ENCODE measurements at places on chromosomes 5 and 9.

- no peak for DNase-seq
These were observed 5.5 kb downstream of the ENG start for GRCh38 chr9:127848756-127849504.

- no peak for DNase-seq
These were observed 754 bp downstream of the DCAF12 start for GRCh38 chr9:34125681-34126206.

GRCh38 chr9:5876026-5876425, 14.7 kb upstream of the MLANA start:
- DNase-seq = no peak

GRCh38 chr5:68303754-68304420, 88.3 kb downstream of the PIK3R1 start:
- DNase-seq = no peak

- DNase-seq = no peak
These were observed 221.5 kb downstream of the MSX2 start for GRCh38 chr5:174945853-174946252.

GRCh38 chr5:87321605-87322004, 53.9 kb downstream of the RASA1 start:
- no peak for DNase-seq

DNA sequence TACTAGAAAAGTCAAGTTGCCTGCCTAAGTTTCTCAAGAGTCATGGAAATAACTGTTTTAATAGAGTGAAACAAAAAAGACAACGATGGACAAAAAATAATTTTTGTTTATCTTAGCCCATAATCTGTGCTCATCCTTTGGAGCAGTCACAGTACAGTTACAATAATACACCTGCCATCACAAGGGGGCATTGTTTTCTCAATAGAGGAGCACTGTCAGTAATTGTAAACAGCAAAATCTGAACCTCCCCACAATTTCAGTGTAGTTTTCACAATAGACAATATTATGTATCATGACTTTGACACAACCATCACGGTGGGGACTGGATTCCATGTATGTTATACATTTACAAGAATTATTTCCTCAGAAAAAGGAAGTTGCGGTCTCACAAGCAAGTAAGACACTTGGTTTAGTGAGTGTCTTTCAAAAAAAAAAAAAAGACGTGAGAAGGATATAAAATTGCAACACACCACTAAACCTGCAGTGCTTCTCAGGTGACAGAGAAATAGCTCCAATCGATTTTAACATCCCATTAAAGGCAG, 586.3 kb downstream of the PTPRD start:
- DNase-seq = no peak

DNA sequence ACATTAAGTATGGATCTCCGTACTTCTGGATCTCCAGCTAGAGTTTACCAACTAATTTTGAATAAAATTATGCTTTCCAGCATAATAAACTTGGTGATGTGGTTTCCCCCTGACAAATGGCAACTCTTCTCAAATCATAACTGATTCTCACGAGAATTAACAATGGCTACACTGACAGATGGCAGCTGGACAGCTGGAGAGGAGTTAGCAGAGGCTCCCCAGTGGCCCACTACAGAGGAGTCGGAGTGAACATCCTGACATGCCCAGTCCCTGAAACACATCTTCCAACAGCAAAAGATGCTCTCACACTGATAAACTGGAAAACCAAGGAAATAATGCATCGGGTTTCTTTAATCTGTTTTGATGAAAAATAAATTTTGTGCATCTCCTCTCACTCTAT, 239.6 kb downstream of the MAN2A1 start:
- DNase-seq = no peak

GRCh38 chr5:95907740-95908706, 53.6 kb downstream of the ELL2 start:
- no peak for DNase-seq

DNA sequence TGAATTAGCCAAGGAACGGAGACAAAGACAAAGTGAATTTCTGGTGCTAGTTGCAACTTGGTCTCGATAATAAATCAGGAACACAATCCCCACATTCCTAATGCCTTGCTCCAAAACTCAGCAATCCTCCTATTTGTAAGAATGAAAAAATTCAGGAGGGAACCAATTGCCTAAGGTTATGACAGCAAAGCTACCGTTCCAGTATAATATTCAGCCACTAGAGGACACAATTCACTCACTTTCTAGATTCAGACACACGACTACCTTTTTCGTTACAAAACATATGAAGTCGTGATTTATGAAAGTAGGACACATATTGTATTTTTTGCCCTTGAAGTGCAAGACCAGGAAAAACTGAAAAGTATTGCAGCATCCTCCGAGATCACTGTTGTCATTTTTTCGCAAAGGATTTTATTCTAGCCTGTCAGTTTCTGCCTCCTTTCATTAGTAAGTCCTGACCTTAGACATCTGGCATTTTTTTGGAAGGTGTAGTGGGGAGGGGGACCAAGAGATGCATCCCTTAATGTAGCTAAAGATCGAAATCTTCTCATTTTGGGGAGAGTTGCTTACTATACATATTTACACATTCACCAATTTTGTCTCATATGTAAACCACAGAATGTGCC, 133.1 kb downstream of the DOCK8 start:
- DNase-seq = no peak

DNA sequence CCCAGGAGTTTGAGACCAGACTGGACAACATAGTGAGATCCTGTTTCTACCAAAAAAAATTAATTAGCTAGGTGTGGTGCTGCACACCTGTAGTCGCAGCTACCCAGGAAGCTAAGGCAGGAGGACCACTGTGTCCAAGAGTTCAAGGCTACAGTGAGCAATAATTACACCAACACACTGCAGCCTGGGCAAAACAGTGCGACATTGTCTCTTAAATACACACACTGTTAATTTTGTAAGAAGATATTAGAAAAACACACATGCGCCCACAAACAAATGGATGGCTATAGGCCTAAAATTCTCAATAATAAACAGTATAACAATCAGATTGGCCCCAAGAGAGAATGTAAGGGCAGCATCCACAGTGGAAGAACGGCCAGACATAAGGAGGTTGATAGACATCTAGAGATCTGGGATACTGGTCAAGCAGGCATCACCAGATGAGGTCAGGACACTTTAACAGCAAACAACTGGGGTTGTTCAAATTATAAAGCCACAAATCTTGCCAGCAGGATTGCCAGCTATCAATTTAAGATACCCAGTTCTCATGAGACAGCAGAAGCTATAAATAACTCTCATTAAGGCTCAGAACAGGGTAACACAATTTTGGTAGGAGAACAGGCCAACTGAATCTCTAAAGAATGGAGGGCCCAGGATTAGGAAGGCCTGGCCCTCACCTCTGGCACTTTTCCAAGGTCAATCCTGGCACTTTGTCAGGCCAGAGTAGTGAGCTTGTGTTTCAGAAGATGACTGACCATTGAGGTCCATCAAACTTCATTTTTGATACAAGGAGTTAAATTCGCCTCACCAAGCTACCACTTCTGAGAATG, 29.5 kb downstream of the GOLPH3 start:
- DNase-seq = no peak

DNA sequence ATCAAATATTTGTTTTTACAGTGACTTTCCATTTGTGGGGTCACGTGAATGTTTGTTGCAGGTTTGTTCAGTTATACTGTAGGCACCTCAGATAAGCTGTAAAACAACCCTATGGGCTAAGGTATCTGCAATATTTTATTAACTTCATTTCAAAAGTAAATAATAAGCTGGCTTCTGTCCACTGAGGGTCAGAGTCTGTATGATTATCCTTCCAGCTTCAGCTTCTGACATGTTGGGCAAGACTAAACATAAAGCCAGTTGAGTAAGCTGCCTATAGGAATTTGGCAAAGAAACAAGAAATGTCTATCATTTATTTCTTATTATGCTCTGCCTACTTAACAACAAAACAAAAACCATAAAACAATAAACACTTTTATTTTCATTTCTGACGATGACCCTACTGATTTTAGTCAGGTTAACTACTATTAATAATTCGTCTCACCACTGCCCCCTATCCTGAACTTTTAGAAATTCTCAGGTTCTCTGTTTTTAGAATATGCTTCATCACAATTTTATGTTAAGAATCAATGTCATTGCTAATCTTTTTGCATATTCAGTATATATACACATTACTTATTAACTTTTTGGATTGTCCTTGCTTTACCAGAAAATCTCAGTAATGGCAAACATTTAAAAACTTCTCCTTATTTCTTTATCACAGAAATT, 413.6 kb upstream of the ADAMTSL1 start:
- no peak for DNase-seq

DNA sequence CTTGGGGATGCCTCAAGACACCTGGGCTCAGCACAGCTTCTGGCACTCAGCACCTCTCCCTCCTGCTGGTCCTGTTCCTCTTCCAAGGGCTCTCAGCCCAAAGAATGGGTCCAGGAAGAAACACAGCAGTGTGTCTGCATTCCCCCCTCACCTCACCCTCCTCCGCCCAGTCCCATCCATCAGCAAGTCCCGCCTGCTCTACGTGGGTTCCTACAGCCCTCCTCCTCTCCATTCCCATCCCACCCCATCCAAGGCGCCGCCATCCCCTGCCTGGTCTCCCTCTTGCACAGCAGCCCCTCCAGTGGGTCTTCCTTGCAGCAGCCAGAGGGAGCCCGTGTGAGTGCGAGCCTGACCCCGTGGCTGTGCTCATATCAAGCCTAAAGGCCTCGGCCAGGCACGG, 52.3 kb upstream of the RPL26L1 start:
- DNase-seq = no peak

GRCh38 chr5:118479285-118479684, 509.1 kb downstream of the DTWD2 start:
- DNase-seq = no peak

- DNase-seq = no peak
These were observed 79.6 kb downstream of the PHAX start for GRCh38 chr5:126680191-126680817.

- no peak for DNase-seq
These were observed 35.5 kb downstream of the SERINC5 start for GRCh38 chr5:80220245-80220897.

Measured in CD4-positive, alpha-beta T cell treated with Interleukin-1 beta for 1 hour (primary cell).